ENCODE measurements at places on chromosomes 2 and 18. TPM values are rescaled to one million over a fixed set of nuclear protein-coding genes. Genes with fewer than 3 reads are reported as not detected.

Gene OR6B2
- total RNA-seq = not detected

Gene GRB14
- total RNA-seq = 2.0 TPM

Gene HOXD13
- total RNA-seq = not detected

Gene PCARE
- total RNA-seq = not detected

Gene SAG
- not detected for total RNA-seq

Gene SDC1
- 214 TPM for total RNA-seq

Gene SP140
- total RNA-seq = not detected

Gene GPR35
- total RNA-seq = 0.81 TPM

Gene ANO7
- 0.14 TPM for total RNA-seq

Gene KCNS3
- total RNA-seq = 0.84 TPM

Gene KLF7
- 40.1 TPM for total RNA-seq
